HS-27A (cell line): ENCODE measurements at places on chromosomes 4 and X.

DNA sequence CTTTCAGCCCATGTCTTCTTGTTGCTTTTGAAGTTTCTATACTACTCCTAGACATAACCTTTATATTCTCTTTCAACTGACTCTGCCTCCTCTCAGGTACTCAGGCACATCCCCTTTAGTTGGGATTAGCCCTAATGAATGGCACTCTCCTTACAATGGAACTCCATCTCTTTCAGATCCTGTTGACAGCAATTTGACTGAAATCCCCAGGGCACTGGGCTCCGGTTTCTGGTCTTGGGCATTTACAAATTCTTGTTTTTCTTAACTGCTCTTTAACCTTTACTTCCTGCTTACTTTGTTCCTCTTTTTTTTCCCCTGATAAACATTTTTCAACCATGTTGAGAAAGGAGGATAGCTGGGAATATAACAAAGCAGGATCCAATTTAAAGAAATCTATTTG, 68.9 kb downstream of the ENOX2 start:
- no peak for DNase-seq

GRCh38 chrX:70455366-70456202, 10.9 kb downstream of the DLG3 start:
- DNase-seq, result no peak

DNA sequence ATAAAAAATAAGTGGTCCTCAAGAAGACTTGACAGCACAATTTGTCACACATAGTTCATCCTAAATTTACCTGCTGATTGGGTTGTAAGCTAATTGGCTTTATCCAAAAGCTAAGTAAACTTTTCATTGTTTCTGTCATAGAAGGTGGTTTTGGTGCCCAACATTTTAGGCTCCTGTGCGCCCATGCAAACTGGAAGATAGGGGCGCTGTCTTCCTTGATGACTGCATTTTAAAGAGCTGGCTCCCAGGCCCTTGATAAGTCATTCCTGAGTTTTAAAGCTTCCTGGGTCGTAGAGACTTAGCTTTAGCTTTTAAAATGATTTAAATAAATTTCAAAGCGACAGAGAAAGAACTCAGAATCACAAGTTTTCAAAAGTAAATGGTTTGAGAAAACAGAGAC, 625.4 kb upstream of the GALNT7 start:
- no peak for DNase-seq

DNA sequence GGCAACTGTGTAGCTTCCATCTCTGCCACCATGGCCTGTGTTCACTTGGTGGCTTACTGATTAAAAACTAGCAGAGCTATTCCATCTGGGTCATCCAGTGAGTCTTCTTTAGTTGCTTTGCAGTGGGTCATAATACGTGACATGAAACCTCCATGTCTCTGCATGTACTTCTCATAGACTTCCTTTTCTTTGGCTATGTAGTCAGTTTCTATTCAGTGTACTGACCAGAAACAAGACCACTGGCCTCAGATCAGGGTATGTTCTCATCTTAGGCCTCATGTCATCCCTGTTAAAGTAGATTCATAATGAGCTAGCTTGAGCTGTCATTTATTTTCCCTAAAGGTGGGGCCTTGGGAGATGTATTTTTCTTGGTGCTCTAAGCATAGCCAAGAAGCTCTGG, 195.2 kb downstream of the CCNG2 start:
- DNase-seq, result no peak

- no peak for DNase-seq
Measured at GRCh38 chr4:153850533-153851280, 61.8 kb upstream of the SFRP2 start.

GRCh38 chrX:153645151-153645550, 1.9 kb upstream of the DUSP9 start:
- DNase-seq, result no peak

- no peak for DNase-seq
Measured at GRCh38 chr4:110926841-110927400, 304.0 kb upstream of the PITX2 start.

DNA sequence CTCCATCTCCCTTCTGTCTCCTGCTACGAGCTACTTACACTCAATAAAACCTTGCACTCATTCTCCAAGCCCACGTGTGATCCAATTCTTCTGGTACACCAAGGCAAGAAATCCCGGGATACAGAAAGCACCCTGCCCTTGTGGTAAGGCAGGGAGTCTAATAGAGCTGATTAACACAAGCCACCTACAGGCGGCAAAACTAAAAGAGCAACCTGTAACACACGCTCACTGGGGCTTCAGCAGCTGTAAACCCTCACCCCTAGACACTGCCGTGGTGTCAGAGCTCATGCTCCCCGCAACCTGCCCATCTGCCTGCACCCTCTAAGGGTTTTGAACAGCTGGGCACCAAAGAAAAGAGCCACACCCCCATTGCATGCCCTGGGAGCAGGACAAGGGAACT, 755.4 kb upstream of the HTR2C start:
- DNase-seq, result no peak

GRCh38 chr4:148204171-148204570, 238.0 kb downstream of the NR3C2 start:
- DNase-seq, result no peak

- DNase-seq, result no peak
Measured at GRCh38 chr4:38243388-38244053, 283.3 kb downstream of the PTTG2 start.

GRCh38 chr4:109998867-109999584, 86.3 kb downstream of the EGF start:
- DNase-seq, result peak; percentile 63

GRCh38 chr4:124209211-124209610, 503.3 kb downstream of the ANKRD50 start:
- no peak for DNase-seq

GRCh38 chrX:19772096-19772821, 115.1 kb downstream of the SH3KBP1 start:
- no peak for DNase-seq

GRCh38 chrX:100089724-100090123, 320.3 kb downstream of the PCDH19 start:
- no peak for DNase-seq

GRCh38 chrX:16113978-16114565, 9.3 kb upstream of the GRPR start:
- DNase-seq, result no peak

DNA sequence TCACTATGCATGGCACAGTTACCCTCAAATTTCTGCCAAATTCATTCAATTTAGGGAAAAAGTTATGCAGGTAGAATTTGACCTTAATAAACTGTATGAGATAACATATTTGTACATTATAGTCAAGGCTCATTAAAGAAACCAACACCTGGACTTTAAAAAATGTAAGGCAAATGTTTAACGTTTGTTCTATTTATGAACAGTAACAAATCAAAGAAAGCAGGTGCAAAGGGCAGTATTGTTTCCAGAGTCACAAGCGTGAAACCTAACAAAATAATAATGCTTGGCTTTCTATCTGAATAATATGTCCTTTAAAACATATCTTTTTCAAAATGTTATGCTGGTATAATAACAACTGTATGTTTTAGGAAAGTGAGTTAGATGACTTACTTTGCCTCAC, 41.2 kb downstream of the LIN54 start:
- no peak for DNase-seq

- DNase-seq, result no peak
Measured at GRCh38 chr4:184361443-184361842, 112.9 kb downstream of the IRF2 start.

GRCh38 chrX:136541294-136541693, 9.3 kb downstream of the VGLL1 start:
- DNase-seq, result no peak

GRCh38 chrX:43562372-43562771, 93.7 kb upstream of the MAOA start:
- DNase-seq, result no peak

GRCh38 chrX:51955200-51955599, 61.8 kb downstream of the MAGED1 start:
- no peak for DNase-seq

GRCh38 chrX:110304371-110304770, 13.5 kb downstream of the AMMECR1 start:
- DNase-seq, result no peak

DNA sequence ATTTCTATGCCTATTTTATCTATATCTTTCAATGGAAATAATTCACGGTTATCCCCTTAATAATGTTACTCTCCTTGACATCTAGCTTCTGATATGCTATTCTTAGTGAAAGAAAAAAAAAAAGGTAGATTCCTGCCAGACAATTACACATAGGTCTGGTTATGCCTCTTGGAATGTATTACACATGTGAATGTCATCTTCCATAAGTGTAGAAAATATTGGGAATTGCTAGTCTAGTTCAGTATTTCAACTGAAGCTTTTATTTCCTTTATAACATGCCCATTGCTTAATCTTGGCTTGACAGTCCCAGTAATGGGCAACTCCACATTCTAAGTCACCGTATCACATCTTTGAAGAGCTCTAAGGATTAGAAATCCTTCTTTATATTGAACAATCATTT, 25.4 kb upstream of the PPP1R2C start:
- DNase-seq, result no peak

DNA sequence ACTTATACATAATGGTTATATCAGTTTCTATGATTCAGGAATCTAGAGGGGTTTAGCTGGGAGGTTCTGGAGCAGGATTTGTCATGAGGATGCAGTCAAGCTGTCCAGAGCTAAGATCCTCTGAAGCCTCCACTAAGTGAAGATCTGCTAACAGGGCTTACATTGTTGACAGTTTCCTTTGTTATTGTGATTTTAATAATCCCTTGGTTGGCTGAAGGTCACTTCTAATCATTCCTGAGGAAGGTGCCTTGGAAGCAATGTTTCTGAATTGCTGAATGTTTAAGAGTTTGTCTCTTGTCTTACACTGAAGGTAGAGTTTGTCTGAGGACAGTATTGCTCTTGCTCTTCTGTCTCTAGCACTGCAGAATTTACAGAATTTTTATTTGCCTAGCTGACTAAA, 41.3 kb downstream of the BANK1 start:
- DNase-seq, result no peak

DNA sequence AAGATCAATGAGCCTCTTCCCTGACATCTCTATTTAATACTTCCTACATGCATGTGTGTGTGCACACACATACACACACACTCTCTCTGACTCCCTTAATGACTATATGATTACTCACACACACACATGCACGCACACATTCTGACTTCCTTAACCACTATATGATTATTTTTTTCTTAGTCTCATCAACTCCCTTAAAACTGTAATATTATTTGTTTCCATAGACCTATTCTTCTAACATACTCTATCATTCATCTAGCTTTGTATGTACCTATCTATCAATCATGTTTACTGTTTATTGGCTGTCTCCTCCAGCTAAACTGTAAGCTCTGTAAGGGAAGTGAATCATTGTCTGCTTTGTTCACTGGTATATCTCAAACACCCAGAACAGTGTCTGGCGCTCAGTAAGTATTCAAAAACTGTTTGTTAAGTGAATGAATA, 236.6 kb downstream of the RASL11B start:
- DNase-seq, result no peak

DNA sequence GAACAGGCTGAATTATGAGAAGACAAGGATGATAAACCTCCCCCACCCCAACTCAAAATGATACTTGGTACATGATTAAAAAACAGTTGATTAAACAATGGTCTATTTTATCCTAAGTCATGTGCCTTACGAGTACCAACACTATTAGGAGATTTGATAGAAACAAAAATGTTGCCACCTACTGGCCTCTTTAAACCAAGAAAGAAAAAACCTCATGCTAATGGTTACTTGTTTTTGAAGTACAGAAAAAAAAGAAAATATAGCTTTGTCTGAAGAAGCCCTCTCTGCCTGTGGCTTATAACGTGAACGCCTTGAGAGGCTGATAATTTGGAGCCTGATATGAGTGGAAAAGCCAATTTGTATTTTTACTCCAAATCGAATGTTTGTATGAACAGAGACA, 538.2 kb downstream of the DMD start:
- DNase-seq, result no peak

DNA sequence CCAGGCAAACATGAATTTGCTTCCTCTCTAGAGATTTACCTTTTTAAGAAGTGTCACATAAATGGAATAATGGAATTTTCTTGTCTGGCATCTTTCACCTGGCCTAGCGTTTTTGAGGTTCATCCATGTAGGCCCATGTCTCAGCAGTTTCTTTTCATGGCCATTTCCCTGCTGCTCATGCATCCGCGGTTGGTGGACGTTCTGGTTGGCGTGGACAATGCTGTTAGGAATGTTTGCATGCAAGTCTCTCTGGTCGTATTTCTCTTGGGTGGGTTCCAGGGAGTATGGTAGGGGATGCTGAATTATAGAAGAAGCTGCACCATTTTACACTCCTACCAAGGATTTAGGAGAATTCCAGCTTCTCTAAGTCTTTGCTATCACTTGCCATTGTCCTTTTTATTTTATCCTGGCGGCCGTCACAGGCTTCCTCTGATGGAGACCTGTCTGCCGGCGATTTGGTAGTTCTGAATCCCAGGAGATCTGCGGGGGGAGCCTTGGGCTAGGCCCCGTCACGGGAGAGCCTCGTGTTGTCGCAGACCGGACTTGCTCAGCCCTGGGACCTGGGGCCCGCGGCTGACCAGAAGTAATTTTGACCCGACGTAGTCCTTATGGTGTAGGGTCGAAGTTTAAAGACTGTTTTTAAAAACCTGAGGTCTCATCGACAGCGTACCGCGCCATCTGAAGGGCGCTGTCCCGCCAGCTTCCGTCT, 56.9 kb upstream of the TADA2B start:
- peak; percentile 22 for DNase-seq

GRCh38 chr4:164977243-164978164, at the start of gene TRIM61:
Gene TRIM61 (minus strand): TSS chr4:164977657. CDS start chr4:164970002, 7,655 bp downstream.
- no peak for DNase-seq

GRCh38 chrX:65866146-65866545, 173.7 kb downstream of the VSIG4 start:
- no peak for DNase-seq

DNA sequence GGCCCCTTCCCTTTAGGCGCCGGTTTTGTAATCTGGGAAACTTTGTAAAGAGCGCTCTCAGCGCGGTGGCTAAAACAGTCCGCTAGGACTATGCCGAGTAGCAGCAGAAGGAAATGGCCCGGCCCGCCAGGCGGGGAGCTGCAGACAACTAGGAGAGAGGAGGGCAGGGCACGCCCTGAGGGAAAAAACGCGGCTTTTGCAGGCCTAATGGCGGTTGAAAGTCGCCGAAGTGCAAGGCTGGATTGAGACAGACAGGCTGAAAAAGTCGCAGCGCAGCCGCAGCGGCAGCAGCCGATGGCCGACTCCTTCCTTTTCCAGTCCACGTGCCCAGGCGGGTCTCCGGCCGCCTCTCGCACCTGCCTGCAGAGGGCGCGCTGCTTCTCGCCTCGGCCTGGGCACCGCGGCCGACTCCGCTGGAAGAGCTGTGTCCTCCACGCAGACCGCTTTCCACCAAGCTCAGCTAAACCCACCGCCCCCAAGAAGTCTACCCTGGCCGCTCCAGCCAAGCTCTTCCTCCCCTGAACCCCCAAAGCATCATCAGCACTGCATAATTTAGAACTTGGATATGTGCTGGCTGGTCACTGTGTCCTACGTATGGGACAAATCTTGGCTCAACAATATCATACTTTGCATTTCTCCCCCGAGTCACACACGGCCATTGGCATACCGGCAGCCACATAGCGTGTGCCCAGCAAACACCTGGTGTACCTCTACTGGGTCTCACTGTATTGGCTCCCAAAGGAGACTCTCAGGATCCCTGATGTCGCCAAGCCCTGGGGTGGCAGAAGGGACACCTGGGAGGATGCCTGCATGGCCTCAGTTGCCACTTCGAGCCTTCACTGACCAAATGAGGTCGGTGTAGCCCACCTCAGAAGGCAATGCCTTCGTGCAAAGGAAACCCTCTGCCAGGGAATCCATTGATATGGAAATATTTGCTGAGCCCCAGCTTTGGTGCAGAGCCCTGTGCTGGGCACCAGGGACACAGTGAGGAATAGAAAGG, 14.5 kb downstream of the SLC25A5 start:
- DNase-seq, result no peak
